ENCODE measurements at places on chromosomes 3 and 15. TPM values are rescaled to one million over a fixed set of nuclear protein-coding genes. Genes with fewer than 3 reads are reported as not detected.

CGNL1 gene
- total RNA-seq: 4.0 TPM

IL17RE gene
- 0.56 TPM for total RNA-seq

MESP2 gene
- not detected for total RNA-seq

B3GNT5 gene
- total RNA-seq: 14.1 TPM

LTK gene
- 0.12 TPM for total RNA-seq

KBTBD13 gene
- total RNA-seq: not detected

KNG1 gene
- not detected for total RNA-seq

PTPN23 gene
- 3.4 TPM for total RNA-seq

GOLGA8M gene
- total RNA-seq: not detected

SETD5 gene
- 198 TPM for total RNA-seq

NAALADL2 gene
- 11.5 TPM for total RNA-seq

KIF7 gene
- total RNA-seq: 15.7 TPM

- DNase-seq: peak; percentile 52
These were observed 19.4 kb upstream of the IQCF6 start for GRCh38 chr3:51798411-51798963.

- DNase-seq: no peak
These were observed 24.0 kb upstream of the SOX2 start for GRCh38 chr3:181687731-181688130.

DNA sequence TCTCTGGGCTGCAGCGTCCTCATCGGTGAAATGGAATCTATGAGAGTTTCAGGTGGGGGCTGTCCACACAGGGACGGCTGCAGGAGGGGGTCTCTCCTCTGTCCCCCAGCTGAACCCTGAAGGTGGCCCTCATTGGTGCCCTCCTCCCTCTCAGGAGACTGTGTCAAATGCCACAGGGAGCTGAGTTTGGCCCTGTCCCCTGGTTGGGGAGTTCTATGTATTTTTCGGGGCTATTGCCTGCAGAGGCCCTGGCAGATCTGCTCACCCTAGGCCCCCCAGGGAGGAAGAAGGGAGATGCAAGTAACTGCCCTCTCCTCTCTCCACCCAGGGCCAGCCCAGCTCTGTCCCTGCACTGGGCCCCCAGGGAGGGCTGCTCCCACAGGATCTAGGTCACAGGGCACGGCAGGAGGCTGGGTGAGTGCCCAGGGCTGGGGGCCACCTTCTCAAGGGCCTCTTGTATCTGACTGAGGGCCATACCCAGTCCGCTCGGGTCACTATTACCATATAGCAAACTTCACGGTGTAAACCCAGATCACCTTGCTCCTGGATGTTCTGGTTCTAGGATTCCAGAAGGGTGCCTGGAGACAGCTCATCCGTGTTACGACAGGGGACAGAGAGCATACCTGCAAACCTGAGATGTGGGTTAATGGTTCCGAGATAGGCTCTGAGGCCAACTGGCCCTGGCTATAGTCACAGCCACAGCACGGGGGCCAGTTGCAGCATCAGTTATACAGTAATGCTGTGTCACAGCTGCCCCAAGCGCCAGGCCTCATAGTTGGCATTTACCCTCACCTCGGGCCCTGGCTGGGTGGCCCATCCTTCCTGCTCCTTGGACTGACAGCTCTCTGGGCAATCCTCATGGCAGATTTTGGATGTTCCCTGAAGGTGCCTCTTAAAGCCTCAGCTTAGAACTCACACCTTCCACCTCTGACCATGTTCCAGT is 102.4 kb upstream of the PRR23E start:
- no peak for DNase-seq

DNA sequence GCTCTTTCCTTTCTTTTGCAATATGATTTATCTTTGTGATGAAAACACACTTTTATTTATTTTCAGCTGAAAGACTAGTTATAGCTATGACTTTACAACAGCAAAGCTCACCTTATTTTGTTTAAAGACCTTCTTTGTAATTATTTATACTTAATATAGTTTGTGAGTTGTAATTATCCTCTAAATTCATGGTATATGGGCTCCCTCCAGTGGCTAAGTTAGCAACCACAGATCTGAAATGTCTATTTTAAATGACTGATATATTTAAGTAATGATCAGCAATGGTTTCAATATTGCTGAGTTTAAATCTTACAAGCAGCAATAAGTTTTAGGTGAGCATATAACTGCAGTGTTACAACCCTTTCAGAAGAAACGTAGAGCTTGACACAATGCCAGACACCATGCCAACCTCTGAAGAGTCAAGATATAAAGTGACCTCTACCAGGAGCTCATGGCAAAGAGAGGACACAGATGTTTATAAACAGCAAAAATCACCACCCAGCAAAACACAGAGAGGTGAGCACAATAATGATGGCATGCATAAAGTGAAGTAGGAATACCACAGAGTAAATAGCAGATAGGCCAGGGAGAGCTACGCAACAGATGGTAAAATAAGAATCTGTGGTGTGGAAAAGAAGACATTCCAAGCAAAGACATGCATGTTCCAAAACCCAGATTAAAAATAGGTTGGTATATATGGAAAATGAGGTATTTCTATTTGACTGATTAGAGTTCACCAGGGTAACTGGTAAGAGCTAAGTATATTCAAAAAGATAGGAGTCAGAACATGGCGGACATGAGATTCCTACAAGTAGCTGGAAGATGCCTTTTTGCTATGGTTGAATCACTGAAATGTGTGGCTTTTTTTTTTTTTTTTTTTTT is 143.7 kb upstream of the ZNF385D start:
- peak; percentile 20 for DNase-seq

GRCh38 chr3:185726254-185726967 is 98.4 kb downstream of the IGF2BP2 start:
- no peak for DNase-seq

DNA sequence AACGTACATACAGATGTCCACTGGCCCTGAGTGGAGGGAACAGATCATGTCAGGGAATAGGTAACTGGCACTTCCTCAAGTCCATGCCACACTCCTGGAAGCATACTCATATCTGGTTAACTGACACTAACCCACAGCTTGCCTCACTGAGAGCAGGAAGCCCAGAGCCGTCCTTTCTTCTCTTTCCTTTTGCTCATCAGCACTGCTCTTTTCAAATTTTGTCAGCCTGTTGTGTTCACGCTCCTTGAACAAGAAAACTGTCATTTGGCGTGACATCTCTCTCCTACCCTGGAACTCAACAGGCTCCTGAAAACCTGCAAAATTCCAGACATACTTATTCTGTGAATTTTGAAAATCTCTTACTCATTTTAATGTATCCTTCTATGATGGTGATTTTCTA is 360.2 kb downstream of the MAGI1 start:
- peak; percentile 32 for DNase-seq

DNA sequence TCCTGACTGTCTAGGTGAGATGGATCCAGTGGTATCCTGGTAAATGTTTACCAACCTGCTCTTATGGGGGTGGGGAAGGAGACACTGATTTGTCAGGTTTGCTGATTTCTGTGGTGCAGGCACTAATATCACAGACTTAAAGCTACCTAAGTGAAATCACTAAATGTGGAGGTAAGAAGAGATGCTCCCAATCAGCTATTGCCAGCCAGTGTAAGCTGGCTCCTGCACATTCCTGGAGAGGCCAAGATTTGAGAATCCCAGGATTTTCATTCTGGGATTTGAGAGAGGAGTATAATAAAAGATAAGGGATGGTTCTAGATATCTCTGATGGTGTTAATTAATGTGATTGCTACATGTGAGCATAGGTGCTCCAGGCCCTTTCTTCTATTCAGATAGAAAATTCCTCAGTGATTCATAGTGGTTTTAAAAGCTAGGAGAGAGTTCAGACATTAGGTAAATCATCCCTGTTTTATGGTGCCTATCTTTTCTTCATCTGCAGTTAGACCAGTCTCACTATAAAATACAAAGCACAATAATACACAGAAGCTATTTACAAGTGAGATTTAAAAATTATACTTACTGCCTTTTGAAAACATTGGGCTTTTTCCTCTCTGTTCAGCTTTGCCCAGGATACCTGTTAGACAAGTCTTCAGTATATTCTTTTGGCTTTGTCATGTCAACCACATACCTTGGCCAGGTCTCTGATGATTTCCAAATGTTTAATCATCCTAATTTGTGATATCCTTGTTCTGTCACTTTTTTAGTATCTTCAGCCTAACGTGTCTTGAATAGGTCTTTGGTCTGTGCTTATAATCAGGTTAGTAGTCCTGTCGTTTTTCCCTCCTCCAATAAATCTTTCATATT is 90.9 kb downstream of the MBNL1 start:
- DNase-seq: no peak

DNA sequence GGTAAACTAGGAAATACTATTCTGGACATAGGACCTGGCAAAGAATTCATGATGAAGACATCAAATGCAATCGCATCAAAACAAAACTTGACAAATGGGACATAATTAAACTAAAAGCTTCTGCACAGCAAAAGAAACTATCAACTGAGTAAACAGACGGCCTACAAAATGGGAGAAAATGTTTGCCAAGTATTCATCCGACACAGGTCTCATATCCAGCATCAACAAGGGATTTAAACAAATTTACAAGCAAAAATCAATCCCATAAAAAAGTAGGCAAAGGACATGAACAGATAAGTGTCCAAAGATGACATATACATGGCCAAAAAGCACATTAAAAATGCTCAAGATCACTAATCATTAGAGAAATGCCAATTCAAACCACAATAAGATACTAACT is 1088.9 kb downstream of the NAALADL2 start:
- DNase-seq: no peak

- DNase-seq: no peak
These were observed 91.4 kb upstream of the SCN10A start for GRCh38 chr3:38907426-38907825.

- no peak for DNase-seq
These were observed 38.9 kb downstream of the TFG start for GRCh38 chr3:100748220-100748619.

DNA sequence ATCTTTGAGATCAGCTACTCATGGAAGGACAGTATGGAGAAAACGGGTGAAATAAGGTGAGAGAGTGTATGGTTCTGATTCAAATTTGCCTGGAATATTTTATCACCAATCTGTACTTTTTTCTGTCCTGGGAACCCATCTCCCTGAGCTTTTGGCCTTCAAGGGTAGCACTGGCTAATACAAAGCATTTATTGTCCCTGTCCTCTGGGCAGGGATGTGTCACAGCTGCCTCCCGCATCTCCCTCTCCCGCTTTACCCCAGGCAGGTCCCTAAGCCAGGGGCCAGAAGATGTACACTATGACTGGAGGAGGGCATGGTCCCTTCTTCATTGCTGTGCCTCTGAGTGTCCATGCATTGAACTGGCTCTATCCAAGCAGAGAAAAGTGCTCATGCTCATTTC is 201.7 kb upstream of the CHRNA7 start:
- DNase-seq: no peak

DNA sequence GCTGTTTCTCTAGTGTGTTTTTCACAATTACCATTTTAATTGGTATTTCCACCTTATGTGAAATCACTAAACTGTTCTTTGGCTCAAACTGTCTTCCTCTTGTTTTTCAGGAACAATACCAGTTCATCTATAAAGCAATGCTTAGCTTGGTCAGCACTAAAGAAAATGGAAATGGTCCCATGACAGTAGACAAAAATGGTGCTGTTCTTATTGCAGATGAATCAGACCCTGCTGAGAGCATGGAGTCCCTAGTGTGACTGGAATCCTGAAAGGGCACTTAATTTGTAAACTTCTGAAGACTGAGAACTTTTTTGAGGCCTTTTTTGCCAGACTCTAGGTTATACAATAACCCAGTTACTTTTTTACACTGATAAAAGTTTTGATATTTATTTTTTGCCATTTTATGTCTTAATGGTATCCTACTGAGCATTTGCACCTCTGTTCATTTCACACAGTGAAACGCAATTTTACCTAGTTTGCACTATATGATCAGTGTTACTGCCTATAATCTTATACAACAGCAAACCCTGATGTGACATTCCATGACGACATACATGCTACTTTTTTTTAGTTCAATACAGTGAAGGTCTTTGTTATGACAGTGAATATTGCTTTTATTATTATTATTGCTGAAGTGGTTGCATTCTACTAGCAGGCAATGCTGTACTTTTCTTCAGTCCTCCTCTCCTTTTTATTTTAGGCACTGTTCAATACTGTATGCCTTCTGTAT is 80.1 kb downstream of the FEZF2 start:
- DNase-seq: no peak

GRCh38 chr3:73255609-73256029 is 194.2 kb downstream of the EBLN2 start:
- no peak for DNase-seq

GRCh38 chr3:155231792-155232191 is 61.7 kb downstream of the STRIT1 start:
- DNase-seq: no peak

GRCh38 chr3:169148448-169149348 is 514.8 kb downstream of the MECOM start:
- DNase-seq: peak; percentile 39

DNA sequence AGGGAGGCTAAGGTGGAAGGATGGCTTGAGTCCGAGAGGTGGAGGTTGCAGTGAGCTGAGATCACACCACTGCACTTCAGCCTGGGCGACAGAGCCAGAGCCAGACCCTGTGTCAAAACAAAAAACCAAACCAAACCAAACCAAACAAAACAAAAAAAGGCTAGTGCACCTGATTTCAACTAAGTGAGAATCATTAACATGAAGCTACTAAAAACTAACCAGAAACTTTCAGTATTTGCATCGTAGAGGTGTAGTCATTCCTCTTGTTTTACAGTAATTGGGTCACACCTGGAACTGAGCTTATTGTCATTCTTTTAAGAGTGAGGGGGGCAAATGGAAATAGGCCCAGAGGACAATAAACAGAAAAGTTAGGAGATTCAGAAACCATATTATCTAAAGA is 58.5 kb downstream of the ST6GAL1 start:
- no peak for DNase-seq

DNA sequence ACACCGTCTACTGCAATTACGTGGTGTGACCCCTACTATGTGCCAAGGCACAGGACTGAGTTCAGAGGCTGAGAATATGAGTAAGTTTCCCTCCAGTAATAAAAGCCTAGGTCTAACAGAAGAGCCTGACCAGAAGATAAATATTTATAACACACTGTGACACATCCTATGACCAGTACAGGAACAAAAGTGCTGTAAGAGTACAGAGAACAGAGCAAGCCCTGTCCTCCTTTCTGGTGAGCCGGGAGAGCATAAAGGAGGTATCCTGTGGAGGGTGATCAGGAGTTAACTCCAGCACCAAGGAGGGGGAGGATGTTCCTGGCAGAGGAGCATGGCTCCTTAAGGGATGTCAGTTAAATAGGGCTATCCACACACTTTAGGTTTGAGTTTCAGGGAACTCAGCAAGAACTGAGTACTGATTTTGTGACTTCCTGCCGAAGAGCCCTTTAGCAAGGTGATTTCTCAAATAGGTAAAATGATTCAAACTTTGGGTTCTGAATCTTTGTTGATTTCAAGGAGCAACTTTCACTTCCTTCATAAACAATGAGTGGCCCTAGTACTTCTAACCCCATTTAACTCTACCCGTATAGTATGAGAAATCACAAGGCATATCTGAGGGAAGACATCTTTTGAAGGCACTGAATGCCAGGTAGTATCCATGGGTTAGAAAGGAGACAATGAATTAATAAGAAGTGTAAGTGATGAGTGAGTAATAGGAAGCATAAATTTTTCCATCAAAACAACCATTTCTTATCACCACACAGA is 198.0 kb downstream of the THRB start:
- DNase-seq: peak; percentile 16

- no peak for DNase-seq
These were observed 238.8 kb downstream of the RPLP1 start for GRCh38 chr15:69691307-69692015.

Measured in neural progenitor cell (in vitro differentiated cells).